Stimulated activated CD4-positive, alpha-beta T cell treated with anti-CD3 and anti-CD28 coated beads, TNF-alpha, amount 100 ng/mL, for 1 hour (primary cell): ENCODE measurements at places on chromosomes 7 and 10.

DNA sequence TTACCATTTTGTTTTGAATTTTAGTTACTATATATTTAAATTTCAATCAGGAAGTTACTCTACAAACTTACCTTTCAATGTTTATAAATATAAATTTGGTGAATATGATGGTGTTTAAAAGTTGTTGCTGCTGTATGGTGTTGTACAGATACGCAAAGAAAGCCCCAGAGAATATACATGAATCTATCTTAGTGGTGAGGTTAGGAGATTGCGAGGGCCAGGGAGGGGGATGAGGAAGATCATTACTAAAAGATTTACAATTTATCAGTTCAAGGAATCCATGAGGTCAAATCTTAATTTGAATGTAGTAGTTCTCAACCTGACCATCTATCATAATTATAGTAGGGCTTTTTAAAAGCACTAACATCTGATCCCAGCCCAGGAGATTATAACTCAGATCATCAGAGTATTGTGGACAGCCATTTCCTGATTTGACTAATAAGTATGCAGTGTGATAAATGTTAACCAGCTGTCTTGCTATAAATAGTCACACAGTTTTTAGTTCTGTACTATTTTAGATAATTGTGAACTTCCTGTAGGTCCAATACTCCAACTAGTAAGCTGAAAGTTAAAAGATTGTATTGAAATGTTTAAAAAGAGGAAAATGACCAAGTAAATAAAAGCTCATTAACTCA is 23.6 kb downstream of the FAM3C start:
- DNase-seq: no peak

- no peak for DNase-seq
These were observed 8.8 kb downstream of the ZCWPW1 start for GRCh38 chr7:100419660-100420226.

DNA sequence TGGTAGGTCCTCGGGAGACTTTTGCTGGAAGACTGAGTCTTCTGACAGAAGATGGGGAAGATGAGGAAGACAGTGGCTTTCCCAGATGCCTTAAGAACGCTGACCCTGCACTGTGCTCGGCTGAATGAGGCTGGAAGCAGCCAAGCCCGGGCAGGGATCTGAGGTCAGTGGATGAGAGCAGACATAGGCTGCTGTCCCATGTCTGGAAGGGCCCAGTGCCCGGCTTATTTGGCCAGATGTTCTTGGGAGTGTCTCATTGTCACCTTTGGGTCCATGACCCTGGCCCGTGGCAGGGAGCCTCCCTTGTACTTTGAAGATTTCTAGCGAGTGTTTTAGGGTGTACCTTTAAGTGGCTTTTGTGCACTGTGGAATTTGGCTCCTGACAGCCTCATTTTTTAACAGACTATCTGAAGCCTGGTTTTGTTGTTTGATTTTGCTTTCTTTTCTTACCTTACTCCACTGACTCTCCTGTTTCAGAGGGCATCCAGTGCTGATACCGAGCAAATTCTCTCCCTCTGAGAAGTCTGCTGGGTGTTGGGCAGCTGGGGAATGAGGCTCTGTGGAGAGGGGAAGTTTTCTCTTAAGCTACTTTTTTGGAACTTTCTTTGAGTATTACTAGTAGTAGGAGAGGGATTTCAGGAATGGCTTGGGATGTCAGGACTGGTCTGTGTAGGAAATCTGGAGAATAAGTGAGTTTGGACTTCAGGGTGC is 61.4 kb downstream of the CREB5 start:
- no peak for DNase-seq

- no peak for DNase-seq
These were observed 70.7 kb downstream of the CPVL start for GRCh38 chr7:29075606-29076005.

DNA sequence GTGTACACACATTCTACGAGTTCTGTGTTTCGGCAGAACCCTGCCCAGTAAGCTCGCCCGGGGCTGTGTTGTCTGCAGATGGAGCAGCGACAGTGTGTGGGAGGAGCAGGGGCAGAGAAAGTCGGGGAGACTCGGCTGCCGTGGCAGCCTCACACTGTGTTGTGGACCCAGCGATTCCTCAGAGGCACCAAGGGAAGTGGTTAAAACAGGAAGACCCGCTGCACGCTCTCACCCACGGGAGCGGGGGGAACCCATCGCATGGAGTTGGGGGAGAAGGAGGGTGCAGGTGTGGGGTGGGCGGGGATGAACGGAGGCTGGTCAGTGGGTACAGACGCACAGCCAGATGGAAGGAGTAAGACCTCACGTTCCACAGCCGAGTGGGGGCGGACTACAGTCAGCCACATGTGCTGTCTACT is 250.2 kb downstream of the ELFN1 start:
- DNase-seq: no peak

DNA sequence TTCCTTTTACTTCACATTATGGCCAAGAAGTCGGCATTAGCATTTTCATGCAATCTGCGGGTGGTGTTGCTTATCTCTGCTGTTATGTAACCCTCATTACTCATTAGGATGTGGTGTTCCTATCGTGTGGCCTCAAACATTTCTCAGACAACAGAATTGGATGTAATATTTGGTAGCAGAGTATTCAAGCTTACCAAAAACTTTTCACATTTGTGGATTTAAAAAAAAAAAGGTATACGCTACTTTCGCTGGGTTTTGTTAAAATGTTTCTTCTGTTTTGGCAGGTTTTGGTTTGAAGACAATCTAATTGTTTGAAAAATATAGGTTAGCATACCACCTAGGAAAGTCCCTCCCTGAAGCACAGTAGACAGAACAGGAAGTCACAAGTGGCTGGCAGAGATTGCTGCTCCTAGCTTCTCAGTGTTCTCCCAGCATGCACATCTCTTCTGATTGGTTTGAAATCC is 128.8 kb downstream of the GATA3 start:
- peak; percentile 18 for DNase-seq

- no peak for DNase-seq
These were observed 31.1 kb downstream of the SLC26A4 start for GRCh38 chr7:107691716-107692115.

GRCh38 chr10:26727005-26727404 is 29.5 kb downstream of the PDSS1 start:
- DNase-seq: no peak

DNA sequence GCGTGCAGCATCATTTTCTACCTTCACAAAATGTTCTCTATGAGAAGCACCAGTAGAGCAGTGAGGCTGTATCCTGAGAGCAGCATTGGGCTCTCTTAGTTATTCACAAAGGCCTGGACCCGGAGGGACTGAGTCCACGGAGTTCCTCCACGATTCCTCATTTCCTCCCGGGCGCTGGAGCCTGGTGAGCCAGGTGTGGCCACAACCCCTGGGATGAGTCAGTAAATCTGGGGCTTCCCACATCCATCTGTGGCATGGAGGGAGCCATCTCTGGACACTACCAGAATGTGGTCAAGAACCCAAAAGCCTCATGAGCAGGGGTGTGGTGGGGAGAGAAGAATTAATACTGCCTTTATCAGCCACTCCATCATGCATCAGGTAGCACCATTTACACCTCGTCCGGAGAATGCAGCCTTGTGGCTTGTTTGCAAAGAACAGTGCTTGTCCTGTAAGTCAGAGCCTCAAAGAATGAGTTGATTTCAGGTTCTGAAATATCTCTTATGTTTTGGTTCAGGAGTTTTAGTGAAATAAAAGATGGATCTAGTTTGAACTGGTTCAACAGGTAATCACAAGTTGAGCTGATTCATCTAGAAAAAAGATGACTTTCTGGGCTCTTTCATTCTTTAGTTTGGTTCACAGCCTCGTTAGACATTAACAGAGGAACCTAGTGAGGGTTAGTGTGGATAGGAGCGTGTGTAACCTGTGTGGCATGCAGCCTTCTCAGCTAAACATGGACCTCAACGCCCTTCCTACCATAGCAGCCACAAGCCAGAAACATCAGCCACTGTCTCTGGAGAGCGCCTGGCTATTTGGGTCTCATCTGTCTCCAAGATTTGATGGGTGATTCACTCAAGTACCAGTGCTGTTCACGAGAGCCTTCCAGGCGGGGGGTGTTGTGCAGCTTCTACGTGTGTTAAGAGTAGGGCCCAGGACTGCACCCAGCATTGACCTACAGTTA is 95.2 kb downstream of the WDR37 start:
- no peak for DNase-seq

GRCh38 chr10:25104441-25104840 is 70.4 kb upstream of the GPR158 start:
- DNase-seq: no peak

GRCh38 chr10:12782537-12782936 is 219.0 kb downstream of the CCDC3 start:
- no peak for DNase-seq

DNA sequence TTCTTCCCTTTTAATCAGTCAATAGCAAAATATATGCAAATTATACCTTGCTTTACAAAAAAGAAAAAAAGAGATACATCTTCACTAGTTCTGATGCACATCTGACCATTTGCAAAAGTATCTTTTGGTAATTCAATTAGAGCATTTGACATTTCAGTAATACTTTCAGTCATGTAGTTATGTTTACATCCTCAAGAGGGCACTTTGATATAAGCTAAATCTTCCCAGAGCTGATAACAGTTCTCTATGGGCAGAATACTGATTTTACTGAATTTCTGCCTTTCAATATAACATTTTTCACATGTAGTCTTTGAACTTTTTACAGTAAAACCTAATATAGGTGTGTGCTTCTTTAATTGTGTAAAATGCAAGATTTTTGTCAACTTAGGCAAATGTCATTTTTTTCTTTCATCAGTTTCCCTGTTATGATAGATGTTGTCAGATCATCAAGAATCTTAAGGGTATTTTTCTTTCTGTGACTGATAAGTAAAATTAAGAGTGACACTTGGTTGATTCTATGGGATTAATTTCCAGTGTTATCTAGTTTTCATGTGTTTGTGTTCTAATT is 703.5 kb upstream of the SEMA3D start:
- DNase-seq: no peak

- no peak for DNase-seq
These were observed 1021.3 kb upstream of the C7orf33 start for GRCh38 chr7:147569116-147569913.

- DNase-seq: no peak
These were observed 630.8 kb downstream of the ANKRD7 start for GRCh38 chr7:118855290-118855689.

DNA sequence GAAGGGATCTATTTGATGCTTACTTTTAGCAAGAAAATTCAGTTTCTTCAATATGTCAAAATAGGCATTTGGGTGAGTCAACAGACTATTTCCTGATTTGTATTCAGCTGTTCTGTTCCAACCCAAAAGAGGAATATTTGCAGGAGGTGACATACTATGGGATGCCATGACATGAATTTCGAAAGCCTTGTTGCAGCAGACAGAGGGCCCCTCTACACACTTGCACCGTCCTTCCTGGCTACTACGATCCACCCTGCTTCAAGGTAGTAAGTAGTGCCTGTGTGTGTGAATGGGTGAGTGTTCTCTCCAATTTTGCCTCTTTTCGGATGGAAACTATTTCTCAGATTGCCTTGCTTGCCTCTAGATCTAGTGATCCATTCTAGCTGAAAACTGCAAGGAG is 413.0 kb upstream of the ADARB2 start:
- no peak for DNase-seq

- no peak for DNase-seq
These were observed 257.9 kb downstream of the GRID1 start for GRCh38 chr10:86108696-86109095.

DNA sequence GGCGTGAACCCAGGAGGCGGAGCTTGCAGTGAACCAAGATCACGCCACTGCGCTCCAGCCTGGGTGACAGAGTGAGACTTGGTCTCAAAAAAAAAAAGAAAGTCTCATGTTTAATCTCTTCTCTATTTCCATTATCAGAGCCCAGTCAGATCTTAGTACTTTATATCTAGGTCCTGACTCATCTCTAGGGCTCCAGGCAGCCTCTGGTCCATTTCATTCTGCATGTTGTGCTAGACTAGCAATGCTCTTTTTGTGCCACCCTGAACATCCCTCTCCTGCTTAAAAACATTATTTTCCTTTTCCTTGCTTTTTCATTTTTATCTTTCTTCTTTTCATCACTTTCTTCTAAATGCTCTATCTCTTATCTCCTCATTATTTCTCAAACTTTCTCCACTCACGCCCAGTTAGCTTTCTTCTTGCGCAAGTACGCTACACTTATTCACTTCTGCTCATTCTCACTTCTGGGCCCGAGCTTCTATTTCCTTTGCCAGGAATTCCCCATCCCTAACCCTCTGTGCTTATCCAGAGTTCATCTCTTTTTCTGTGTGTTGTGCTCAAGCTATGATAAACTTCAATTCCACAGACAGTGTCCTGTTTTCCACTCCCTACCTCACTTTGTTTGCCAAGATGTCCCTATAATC is 63.9 kb downstream of the BTAF1 start:
- DNase-seq: no peak

DNA sequence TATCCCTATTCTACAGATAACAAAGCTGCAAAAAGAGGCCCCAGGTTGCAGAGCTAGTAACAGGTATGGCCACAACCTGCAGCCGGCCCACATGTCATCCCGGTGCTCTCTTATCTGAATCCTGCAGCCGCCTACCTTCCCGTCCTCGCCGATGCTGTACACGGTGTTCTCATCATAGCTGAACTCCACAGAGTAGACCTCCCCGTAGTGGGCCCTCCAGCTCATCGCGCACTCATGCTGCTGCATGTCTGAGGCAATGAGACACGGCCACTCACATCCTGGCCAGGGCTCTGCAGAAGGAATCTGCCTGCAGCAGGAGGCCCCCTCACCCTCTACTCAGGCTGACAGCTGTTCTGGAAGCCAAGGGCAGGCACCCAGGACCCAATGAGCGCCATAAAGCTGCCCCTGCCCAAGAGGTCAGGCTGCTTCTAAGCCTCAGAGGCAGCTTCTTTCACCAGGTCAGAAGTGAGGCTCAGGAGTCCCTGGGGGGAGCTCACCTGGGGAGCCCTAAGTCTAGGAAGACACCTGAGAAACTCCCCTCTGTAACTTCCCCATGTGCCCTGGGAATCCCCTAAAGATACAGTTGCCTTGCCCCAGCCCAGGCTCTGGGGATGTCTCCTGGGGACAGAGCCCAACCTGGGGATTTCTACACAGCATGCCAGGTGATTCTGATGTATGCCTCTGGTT is 17.9 kb upstream of the CYREN start:
- DNase-seq: no peak
